NCI-H774 (cell line): ENCODE measurements at places on chromosomes 11 and 22.

DNA sequence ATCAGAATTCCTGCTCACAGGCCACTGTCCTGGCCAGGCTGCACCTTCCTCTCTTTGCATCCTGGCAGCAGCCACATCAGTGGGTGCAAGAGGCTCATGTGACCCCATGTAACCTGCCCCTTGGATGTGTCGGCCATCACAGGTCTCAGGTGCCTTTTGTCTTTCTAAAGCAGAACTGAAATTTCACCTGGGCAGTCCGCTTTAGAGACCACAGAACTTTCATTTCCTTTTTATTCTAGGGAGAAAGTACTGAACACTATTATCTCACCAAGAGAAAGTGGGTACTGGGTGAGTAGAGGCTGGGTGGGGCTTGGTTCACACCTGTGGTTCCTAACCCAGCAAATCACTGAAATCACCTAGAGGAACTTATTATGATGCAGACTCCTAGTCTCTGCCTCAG is 51.7 kb upstream of the NUP160 start:
- no peak for DNase-seq

DNA sequence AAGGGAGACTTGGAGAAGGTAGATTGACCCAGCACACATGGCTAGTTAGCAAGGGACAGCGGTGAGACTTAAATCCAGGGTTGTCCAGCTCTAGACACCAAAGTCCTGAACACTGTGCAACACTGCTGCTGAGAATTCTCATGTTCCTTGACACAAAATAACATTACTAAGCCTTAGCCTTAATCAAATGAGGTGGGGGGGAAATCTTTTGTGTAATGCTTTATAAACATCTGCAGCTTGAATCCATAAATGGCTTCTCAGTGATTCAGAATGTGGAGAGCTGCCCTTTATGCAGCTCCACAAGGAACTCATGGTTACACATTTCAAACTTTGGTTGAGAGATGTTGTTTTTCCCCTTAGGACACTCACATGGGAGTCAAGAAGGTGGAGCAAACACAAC is 80.0 kb downstream of the CD44 start:
- DNase-seq, result no peak

DNA sequence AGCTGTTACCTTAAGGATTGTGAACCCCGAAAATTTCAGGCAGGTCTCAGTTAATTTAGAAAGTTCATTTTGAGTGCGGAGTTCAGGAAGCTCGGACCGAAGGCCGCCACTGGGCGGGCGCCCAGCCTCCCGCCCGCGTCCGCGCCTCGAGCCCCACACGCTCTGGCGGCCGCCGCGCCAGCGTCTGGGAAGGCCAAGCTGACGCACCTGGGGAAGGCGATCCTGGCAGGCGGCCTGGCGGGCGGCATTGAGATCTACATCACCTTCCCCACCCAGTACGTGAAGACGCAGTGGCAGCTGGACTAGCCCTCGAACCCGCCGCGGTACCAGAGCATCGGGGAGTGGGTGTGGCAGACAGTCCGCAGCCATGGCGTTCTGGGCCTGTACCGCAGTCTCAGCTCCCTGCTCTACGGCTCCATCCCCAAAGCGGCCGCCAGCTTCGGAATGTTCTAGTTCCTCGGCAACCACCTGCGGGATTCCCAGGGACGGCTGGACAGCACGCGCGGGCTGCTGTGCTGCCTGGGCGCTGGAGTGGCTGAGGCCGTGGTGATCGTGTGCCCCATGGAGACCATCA is 79.5 kb downstream of the CCDC83 start:
- no peak for DNase-seq

- DNase-seq, result no peak
Observed at GRCh38 chr22:17264321-17265052, 45.3 kb upstream of the ADA2 start.

- peak; percentile 58 for DNase-seq
Observed at GRCh38 chr11:1827095-1827813, 7.5 kb upstream of the SYT8 start.

- DNase-seq, result no peak
Observed at GRCh38 chr11:33635161-33635560, 65.5 kb downstream of the C11orf91 start.

- no peak for DNase-seq
Observed at GRCh38 chr22:37578002-37578401, 1.9 kb downstream of the LGALS2 start.

GRCh38 chr11:8325591-8326304 is 62.1 kb upstream of the LMO1 start:
- no peak for DNase-seq

DNA sequence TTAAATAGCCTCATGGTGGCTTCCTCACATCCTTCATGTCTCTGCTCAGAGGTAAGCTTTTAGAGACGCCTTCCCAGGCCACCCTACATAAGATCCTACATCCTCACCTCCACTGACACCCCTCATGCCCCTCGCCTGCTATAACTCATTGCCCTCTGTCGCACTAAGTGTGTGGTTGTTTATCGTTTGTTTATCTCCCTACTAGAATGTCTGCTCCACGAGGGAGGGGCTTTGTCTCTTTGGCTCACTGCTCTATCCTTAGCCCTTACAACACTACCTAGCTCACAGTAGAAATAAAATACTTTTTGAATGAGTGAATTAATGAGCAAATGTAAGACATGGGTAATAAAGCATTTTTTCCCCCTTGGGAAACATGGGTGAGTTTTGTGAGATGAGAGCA is 1.3 kb upstream of the CBLIF start:
- no peak for DNase-seq

DNA sequence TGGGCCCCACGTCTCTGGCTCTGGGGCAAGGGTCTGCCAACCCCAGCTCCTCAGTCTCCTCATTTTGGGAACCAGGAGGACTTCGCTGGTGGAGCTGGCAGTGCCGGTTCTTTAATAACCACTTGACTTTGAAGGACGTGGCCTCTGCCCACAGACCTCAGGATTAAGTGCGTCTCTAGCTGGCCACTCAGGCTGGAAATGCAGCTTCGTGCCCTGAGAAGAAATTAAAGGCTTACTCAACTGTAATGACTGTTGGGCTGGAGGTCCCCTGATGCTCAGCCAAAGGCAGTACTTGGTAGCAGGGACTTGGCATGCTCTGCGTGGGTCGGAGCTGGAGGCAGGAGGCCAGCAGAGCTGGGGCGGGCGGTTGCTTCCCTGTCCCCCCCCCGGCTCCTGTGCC is 16.7 kb upstream of the PARVG start:
- no peak for DNase-seq

DNA sequence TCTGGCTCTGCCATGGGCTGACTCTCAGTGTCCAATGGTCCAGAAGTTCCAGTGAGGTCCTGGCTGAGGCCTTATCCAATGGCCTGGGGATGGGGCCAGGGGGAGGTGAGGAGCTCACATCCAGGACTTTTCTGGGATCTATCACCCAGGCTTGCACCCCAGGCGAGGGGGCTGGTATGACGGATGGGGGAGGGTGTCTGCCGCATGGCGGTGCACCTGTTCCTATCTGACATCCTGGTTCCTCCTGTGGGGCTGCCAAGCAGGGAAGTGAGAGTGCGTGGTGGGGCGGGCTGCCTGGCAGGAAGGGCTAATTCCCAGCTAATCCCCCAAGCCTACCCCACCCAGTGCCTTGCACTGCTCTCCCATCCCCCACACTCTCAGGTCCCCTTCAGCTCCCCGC is 102.1 kb downstream of the NECTIN1 start:
- DNase-seq, result no peak
